ENCODE measurements at places on chromosomes 1 and 21.

DNA sequence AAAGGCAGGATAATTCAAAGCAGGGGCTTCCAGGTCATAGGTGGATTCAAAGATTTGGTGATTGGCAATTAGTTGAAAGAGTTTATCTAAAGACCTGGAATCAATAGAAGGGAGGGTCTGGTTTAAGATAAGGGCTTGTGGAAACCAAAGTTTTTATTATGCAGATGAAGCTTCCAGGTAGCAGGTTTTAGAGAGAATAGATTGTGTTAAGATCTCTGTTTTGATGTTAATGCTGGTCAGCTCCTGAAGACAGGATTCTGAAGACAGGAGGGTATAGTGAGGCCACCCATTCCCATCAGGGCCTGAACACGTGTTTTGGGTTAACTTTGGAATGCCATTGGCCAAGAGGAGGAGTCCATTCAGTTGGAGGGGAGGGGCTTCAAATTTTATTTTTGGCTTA is 6.1 kb upstream of the PTBP2 start:
- DNase-seq, result no peak

GRCh38 chr1:56578963-56579875 is at the start of gene PLPP3:
Gene PLPP3 (minus strand): TSS chr1:56579563. CDS start chr1:56579016, 547 bp downstream.
- no peak for DNase-seq

GRCh38 chr1:107682467-107682866 is 282.5 kb downstream of the VAV3 start:
- DNase-seq, result no peak

GRCh38 chr21:45348591-45349327 is 56.2 kb upstream of the COL18A1 start:
- DNase-seq, result no peak
